ENCODE measurements at places on chromosomes 2 and 18. TPM values are rescaled to one million over a fixed set of nuclear protein-coding genes. Genes with fewer than 3 reads are reported as not detected.

- DNase-seq, result no peak
These were observed 78.5 kb downstream of the TANC1 start for GRCh38 chr2:159046966-159047365.

GRCh38 chr2:187009483-187010239 lies 160.7 kb upstream of the ZSWIM2 start:
- no peak for DNase-seq

- no peak for DNase-seq
These were observed 115.4 kb upstream of the HS6ST1 start for GRCh38 chr2:128433911-128434550.

- no peak for DNase-seq
These were observed 100.3 kb upstream of the NEUROD1 start for GRCh38 chr2:181780657-181781056.

DNA sequence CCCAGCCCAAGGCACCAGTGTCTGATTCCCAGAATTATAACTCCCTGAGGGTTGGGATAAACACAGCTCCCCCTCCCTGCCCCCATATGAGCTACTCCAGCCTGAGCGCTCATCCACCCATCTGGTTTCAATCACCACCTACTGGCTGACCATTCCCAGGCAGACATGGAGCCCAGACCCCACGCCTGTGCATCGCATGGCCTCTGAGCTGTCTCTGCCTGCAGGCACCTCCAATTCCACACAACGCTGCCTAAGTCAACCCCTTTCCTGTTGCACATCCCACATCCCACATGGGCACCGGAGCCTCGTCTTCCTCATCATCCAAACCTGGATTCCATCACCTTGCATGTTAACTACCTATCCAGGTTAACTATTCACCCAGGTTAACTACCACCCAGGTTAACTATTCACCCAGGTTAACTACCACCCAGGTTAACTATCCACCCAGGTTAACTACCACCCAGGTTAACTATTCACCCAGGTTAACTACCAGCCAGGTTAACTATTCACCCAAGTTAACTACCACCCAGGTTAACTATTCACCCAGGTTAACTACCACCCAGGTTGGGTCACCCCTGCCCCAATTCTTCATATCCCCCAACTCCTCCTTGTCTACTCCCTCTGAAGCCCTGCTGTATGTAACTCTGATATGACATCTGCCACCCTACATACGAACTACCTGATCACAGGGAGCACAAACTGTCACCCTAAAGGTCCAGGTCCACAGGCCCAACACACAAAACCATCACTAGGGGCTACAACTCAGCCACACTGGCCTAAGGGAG lies 47.8 kb downstream of the TEX51 start:
- DNase-seq, result no peak

Gene PMAIP1
- 0.08 TPM for total RNA-seq

Gene CDH7
- total RNA-seq, result under 0.01 TPM

Gene CFAP65
- total RNA-seq, result not detected
